ENCODE measurements at places on chromosomes 12 and 14.
A peak's percentile ranks its signal among the peaks of the same experiment; 100 is the strongest.

DNA sequence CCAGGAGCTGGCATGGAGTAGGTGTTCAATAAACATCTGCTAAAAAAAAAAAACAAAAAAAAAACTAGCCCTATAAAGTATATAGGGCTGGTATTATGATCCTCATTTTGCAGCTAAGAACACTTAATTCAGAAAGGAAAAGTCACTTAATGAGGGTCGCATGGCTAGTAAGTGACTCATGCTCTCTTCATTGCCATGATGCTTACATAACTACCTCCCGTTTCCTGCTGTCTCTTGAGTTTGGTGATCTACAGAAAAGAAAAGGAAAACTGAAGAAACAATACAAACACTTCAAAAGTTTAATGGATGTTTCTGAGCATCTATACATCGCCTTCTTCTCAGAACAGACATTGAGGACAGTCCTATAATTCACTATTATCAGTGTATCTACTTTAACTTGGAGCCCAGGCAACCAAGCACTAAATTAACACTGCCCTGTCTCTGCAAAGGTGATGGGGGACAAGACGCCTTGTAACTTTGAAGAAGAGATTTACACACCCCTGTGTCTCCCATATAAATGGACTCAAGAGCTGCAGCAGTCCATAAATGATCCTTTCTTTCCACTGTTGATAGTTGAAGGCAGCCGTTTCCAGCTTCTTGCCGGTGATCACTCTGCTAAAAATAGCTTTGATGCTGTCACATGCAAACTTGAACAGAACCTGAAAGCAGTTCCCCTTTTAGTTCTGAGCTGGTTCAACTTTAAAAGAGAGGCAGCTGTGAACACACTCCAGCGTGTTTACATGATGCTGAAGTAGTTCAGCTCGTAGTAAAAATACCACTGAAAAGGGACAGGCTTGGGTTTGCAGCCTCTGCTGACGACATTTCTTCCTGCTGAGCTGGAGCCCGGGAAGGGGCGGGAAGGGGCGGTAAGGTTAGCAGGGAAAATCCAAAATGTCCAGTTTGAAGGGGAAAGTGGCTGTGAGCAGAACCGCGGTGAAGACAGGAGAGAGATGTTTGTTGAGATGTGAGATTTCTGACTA, 113.3 kb downstream of the FOXN3 start:
- peak; percentile 59 for DNase-seq

- no peak for DNase-seq
Measured at GRCh38 chr12:69309461-69309860, 38.7 kb upstream of the LYZ start.

DNA sequence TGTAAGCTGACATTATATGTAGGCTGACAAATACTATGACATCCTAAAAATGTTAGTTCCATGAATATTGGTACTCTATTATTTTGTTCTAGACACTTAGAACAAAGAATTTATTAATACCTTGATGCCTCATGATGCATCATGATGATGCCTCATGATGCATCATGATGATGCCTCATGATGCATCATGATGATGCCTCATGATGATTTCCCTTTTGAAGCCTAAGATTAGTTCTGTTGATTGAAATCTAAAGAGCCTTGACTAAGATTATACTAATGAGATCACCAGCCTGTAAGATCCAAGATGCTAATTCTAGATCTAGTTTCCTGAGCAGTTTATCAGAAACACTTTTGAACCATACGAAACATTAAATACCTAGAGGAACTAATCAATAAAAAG, 4.6 kb upstream of the CEP128 start:
- DNase-seq: no peak

DNA sequence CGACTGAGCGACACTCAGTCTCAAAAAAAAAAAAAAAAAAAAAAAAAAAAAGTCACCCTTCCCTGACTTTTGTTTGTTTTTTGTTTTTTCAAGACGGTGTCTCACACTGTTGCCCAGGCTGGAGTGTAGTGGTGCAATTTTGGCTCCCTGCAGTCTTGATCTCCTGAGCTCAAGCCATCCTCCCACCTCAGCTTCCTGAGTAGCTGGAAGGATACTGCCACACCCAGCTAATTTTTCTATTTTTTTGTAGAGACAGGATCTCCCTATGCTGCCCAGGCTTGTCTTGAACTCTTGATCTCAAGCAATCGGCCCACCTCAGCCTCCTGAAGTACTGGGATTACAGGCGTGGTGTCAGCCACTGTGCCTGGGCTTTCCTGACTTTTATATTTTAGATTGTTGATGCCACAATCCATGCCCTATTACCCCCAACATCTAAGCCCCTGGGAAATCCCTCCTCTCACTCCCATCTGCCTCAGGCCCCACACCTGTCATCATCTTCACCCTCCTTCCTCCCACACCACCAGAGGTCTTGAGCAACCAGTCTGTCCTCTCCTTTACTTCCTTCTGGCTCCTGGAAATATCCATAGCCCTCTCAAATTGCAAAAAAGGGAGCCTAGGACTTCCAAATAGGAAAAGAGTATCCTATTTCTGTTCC, 7.8 kb downstream of the IKZF4 start:
- DNase-seq: no peak

DNA sequence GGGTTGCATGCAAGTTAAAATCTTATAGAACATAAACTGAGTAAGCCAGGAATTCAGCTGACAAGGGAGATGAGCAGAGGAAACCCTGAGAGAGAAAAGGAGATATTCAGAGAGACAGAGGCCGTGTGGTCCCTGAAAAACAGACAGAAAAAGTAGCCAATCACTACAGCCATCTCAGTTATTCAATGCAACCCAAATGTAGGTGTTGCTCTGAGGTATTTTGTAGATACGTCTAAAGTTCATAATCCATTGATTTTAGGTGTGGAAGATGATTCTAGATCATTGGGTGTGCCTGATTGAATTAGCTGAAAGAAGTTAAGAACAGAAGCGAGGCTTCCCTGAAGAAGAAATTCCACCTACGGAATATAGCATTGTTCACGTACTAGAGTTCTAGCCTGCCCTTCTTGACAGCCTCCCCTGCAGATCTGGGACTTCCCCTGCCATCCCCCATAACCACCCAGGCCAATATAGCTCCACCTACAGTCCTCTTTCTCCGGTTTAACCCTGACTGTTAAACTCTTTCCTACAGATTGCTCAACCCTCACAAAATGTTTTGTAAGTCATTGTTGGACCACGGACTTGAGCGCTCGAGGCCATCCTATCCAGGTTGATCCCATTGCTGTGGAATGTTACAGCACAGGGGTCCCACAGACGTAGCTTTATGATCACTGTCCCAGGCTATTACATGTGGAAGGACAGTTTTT, 21.7 kb downstream of the AICDA start:
- DNase-seq: no peak

DNA sequence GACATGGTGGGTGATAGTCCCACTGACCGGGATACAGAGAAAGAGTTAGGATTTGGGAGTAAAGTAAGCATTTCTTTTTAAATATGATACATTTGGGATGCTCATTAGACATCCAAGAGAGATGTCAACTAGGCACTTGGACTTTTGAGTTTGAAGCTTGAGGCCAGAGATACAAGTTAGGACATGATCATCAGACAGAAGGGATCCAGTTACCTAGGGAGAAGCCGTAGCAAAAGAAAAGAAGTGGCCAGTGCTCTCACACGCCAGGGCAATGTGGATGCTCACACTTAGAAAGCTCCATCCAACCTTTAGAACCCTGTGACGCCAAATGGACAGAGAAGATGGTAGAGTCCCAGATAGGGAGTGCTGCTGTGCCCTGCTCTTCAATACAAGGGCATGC, 14.0 kb upstream of the STON2 start:
- DNase-seq: no peak

DNA sequence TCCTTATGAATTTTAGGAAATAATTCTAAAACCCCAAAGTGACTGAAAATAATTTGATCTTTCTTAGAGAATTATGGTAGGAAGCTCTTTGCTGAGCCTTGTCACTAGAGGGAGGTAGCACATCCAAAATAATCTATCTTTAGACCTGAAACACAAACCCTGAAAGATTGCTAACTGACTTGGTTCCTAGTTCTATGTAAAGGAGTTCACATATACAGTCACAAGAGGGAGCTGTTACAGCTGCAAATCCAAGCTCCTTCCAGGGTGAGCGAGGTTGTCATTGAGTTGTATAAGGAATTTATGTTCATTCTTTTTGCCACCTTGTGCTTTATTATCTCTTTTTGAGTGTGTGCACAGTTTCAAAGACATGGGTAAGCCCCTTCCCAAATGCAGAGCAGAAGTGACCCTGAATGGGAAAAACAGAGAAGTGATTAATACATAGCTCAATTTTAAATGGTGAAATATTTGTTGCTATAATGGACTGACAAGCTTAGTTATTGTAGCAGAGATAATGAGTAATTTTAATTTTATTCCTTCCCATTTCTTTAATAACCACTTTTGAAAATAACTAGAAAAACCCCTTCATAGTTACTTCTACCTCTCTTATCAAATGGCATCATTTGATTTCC, 387.9 kb downstream of the DAD1 start:
- peak; percentile 10 for DNase-seq

DNA sequence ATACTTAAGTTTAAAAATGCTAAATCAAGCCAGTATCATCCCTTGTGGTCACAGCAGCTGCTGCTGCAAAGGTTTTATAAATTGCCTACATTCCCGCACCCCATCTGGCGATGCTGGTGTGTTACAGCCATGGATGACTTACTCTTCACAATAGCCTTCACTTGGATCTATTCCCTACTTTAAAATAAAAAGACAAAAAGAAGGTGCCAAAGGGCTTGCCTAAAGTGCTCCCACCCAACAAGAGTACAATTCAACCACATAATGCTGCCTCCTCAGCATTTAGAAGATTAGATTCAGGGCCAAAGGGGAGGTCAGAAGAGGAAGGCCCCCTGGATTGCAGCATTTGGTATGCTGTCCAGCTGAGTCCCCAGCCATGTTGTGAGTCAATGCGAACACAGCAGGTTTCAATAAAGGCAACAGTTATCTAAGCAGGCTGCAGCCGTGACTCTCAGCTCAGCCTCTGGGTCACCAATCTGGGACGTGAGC, 176.1 kb downstream of the DAD1 start:
- no peak for DNase-seq

DNA sequence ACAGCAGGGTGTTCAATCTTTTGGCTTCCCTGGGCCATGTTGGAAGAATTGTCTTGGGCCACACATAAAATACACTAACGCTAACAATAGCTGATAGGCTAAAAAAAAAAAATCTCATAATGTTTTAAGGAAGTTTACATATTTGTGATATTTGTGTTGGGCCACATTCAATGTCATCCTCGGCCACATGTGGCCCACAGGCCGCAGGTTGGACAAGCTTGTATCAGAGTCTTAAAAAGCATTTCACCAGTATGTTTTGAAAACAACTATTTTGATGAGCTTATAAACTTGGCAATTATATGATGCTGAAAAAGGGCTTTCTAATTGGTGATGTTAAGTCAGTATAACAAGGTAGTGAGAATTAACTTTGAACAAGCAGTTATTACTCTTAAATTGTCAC, 78.9 kb downstream of the PIK3C2G start:
- DNase-seq: no peak

DNA sequence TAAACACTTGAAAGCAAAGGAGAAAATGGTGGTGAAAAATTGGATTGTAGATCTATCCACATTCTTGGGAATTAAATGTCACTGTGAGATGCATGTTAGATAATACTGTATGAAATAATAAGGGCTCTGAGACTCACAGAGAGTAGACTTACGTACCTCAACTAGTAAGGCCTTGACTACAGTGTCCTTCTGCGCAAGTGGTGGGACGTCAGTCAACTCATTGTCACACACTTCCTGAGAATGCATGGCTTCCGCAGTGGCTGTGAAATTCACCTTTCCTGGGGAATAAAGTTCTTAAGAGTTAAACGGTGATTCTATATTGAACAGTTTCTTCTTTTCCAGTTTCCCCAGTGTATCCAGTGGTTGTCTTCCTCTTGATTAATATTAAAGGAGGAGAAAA, 32.6 kb upstream of the PZP start:
- no peak for DNase-seq

DNA sequence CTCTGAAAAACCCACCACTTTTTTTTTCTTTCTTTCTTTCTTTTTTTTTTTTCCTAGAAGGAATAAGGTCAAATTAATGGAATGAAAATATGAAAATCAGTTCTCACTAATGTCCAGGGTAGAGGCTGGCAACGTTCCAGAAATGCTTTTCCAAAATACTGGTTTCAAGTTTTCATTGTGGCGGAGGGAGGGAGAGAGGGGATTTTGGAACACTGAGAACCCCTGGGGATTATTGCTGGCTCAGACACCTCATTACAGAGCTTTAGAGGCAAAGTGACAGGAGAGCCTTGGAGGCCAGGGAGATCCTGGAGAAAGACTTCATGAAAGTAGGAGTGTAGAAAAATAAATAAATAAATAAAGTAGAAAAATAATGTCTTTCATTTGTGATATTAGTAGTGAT, 45.4 kb downstream of the ALX1 start:
- DNase-seq: no peak

GRCh38 chr14:57417228-57417627, 26.8 kb downstream of the NAA30 start:
- no peak for DNase-seq

DNA sequence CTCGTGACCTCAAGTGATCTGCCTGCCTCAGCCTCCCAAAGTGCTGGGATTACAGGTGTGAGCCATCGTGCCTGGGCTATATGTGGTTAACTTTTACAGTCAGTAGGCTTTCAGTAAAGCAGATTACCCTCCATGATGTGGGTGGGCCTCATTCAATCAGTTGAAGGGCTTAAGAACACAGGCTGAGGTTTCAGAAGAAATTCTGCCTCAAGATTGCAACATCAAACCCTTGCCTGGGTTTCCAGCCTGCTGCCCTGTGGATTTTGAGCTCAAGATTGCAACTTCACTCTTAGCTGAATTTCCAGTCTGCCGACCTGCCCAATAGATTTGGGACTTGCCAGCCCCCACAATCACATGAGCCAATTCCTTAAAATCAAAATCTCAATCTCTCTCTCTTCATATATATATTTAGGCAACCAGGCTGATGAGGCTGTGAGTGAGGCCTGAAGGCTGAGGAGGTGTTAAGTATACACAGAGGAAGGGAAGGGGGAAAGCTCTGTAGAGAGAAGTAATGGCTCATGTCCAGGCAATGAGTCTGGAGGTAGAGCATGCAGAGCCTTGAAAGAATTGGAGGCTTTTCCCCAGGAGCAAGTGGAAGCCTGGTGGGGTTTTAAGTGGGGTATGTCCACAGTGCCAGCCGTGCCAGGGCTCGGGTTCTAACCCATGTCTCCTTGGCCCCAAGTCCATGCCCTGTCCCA, 33.3 kb upstream of the ACTN1 start:
- DNase-seq: no peak

DNA sequence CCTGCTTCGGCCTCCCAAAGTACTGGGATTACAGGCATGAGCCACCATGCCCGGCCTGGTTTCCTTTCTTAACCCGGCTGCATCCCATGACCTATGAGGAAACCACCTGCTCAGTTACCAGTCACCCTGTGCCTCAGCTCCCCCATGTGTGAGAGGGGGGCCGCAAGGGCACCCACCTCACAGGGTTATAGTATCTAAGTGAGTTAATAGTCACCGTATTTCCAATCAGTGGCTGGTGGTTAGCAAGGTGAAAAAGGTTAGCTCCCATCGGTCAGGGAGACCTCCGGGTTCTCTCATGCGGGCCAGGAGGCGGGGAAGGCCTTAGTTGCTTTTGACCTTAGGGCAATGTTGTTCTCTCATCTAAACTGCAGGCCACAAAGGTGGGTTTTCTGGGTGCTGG, 6.7 kb downstream of the LRP1 start:
- DNase-seq: no peak

Measured in HTR-8/SVneo (cell line).